GM23248 (cell line): ENCODE measurements at places on chromosomes 13 and 19. TPM values are rescaled to one million over a fixed set of nuclear protein-coding genes. Genes with fewer than 3 reads are reported as not detected.
A peak's percentile ranks its signal among the peaks of the same experiment; 100 is the strongest.

GPR180 gene
- total RNA-seq, result 7.7 and 8.1 TPM in 2 replicates

DNA sequence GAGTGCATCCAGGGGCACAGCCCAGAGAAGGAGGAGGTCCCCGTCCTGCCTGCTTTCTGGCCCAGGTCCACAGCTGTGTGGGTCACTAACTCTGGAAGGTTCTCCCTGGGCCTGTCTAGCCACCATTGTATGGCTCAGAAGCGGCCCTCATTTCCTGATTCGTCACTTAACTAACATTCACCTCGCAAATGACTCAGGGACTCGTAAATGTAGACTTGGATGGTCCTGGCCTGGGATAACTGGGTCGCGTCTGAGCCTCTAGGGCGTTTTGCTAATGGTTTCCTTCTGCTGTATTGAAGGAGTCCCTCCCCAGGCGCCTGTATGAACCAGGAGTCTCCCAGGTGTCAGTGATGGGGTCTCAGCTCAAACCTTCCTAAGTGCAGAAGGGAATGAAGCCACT is 162.8 kb downstream of the ZNF536 start:
- peak; percentile 35 for DNase-seq

- no peak for DNase-seq
These were observed 2486.0 kb upstream of the PCDH20 start for GRCh38 chr13:63901630-63902029.

GRCh38 chr19:35168196-35168595 is 13.7 kb downstream of the FXYD5 start:
- DNase-seq, result peak; percentile 53

- no peak for DNase-seq
These were observed 34.3 kb upstream of the LRRC4B start for GRCh38 chr19:50602496-50602895.

FFAR1 gene
- not detected in 2 replicates for total RNA-seq

DNA sequence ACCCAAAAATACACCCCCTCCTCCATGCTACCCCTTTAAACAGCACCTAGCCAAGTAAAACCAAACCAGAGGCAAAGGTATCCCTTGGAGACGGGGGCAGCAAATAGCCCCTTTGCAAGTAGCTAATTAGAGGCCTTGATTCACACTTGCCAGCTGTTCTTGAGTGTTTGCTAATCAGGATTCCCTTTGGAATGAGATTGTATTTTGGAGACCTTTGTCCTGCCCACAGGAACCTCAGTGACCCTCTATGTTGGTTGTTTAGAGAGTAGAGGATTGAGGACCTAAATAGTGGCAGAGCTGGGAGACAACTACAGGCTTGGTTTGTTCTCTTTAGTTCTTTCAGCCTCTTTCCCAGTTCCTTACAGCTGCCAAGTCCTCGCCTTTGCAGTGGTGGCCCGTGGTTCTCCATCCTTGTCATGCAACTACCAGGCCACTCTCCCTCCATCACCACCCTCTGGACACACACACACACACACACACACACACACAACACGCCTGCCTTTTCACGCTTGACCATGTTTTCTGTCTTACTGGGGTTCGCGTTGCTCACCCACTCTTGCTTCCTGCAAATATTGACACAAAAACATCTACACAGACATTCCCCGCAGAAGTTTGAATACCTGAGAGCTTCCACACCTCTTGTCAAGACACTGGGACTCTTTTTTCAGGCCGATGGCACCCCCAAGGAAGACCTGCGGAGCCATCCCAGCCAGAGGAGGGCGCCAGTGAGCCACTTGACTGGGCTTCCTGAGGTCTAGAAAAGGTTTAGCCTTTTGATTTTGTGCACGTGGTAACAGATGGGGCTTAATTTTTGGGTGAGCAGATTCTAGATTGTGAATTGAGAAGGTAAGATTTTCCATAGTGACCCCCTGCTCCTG is 80.0 kb upstream of the GPR183 start:
- peak; percentile 36 for DNase-seq

FUT2 gene
- total RNA-seq, result not detected in 2 replicates

SLC10A2 gene
- total RNA-seq, result not detected in 2 replicates

RDH8 gene
- total RNA-seq, result 0.97 TPM in 1 of 2 replicates, not detected in the other

PSG2 gene
- 0.76 and 0.89 TPM in 2 replicates for total RNA-seq

NTF4 gene
- total RNA-seq, result not detected in 2 replicates

- DNase-seq, result no peak
These were observed 191.4 kb downstream of the POSTN start for GRCh38 chr13:37407156-37407555.

DNA sequence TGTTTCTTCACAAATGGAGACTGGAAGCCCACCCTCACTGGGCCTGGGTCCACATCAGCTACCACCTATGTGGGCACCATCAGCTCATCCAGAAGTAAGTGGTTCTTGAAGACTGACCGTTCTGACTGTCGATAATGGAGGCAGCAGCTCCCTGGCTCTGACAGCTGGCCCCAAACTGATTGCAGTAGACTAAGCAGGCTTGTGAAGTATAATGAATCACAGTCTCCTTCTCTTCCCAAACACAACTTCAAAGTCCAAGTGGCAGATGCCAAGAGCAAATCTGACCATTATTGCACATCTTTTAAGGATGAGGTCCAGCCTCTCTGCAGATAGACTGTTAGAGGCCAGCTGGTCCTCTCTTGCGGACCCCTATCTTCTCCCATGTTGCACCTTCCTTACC is 574.4 kb upstream of the KLF12 start:
- peak; percentile 23 for DNase-seq

DNA sequence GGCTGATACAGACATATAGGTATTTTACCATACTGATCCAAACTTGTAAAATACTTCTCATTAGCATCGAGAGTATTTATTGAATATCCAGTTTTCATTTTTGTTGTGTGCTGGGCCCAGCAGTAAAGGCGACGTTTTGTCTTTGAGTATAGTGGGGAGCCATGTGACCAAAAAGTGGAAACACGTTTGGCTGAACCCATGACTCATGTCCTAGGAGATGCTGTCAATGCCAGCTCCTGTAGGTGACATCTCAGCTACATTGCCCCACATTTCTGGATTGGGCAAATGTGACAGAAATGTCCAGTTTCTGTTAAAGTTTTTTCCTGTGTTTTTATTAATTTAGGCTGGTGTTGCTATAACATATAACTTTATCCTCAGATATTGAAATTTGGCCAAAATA is 26.1 kb upstream of the GTF3A start:
- no peak for DNase-seq

- DNase-seq, result no peak
These were observed 329.6 kb downstream of the PCDH20 start for GRCh38 chr13:61086087-61086486.

NLRP4 gene
- not detected in 2 replicates for total RNA-seq
